Stimulated activated CD4-positive, alpha-beta T cell treated with anti-CD3 and anti-CD28 coated beads, Interleukin-4, amount 100 ng/mL, for 24 hours (primary cell): ENCODE measurements at places on chromosomes 4 and X.
A peak's percentile ranks its signal among the peaks of the same experiment; 100 is the strongest.

DNA sequence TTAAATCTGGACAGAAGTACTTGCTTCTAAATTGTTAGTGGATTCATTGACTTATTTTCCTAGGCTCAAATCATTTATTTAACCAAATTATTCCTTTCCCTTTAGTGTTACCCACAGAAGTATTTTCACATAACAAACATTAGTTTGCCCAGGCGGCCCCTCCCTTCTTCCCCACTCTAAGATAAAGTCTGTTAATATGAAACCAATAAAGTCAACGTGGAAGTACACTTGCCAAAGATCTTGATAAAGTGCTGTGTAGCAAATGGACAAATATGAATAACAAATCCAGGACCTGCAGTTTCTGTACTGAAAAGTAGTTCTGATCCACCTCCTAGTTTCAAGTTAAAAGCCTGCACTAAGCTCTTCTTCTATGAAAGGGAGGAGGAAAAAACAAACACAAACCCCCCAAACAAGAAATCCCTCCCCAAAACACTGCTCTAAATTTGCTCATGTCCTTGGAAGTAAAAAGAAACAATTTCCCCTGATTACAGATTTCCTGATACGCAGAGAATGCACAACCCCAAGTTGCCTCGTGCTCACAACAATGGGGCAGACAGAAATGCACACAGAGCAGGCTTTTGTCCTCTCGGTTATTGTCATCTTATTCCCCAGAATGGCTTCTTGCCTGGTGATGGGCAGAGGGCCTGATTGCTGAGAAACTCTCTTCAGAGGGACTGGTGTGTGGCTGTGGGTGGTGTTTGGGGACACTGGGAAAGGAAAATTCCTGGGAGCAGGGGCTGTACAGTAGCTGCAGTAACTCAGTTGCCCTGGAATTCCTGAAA is 23.2 kb downstream of the TMSB4X start:
- no peak for DNase-seq

DNA sequence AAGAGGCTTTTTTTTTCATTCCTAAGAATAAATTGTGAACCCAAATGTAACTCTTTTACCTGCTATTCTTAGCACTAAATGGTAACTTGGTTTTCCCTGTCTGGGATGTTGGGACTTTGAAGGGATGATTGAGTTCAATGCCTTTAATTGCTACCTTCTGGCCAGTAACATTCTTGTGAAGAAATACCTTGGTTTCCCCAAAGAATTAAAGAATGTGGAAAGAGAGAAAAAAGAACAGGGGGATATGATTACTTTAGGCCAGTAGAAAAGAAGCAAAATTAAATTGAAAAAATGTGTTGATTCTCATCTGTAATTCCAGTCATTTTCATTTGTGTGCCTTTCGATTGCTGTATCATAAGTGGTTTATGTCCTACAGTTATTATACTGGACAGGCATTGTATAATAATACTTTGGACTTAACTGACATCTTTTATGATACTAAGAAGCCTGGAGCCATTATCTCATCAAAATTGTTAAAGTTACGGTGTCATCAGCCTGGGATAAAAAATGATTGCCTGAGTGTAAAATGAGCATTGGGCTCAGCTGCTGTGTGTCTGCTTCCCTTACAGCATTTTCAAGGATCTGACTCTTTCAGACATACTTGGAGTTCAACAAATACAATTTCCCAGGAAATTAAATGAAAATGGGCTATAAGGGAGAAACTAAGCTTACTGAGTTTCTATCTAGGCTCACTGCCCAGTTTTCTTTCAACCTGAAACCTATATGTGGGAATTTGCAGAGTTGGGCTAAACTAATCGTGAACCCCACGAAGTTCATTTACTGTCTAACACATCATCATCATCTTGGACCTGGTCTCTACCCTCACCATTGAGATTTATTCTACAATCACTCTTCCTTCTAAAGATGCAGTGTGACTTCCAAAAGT is 146.3 kb downstream of the SHROOM3 start:
- no peak for DNase-seq

GRCh38 chr4:110005461-110006056 is 92.9 kb downstream of the EGF start:
- DNase-seq: peak; percentile 15

DNA sequence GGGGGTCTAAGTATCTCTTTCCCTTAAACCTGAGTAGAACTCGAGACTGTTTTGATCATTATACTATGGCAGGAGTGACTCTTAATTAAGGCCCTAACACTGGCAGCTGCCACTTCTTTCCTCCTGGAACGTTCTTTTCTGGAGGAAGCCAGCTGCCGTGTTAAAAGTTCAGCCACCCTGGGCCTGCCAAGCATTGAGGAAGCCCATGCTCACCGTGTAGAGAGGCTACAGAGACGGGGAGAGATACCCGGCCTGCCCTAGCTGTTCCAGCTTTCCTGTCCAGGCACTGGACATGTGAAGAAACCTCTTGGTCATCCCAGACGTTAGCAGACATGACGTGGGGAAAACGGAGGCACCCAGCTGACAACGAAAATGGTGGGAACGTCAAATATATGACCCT is 274.1 kb downstream of the ARHGAP10 start:
- DNase-seq: no peak

DNA sequence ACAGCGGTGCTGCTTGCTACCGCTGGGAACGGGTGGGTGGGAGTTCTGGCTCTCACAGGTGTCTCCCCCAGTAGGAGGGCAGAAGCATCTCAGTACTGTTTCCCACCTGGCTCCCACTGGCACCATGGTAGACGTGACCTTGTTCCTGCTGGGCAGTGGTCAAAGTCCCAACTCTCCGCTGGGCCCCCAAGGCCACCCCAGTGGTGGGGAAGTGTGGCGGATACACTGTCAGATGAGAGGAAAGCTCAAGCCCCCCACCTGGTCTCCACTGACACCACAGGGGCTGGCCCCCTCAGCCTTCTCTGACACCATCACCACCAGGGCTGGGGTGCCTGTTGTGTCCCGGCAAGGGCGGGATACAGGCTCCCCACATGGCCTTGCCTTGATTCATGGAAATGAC is 24.6 kb downstream of the LETM1 start:
- no peak for DNase-seq

GRCh38 chr4:139528377-139529005 is 27.5 kb downstream of the SETD7 start:
- no peak for DNase-seq

- no peak for DNase-seq
Measured at GRCh38 chr4:76623217-76624045, 188.4 kb downstream of the SHROOM3 start.

DNA sequence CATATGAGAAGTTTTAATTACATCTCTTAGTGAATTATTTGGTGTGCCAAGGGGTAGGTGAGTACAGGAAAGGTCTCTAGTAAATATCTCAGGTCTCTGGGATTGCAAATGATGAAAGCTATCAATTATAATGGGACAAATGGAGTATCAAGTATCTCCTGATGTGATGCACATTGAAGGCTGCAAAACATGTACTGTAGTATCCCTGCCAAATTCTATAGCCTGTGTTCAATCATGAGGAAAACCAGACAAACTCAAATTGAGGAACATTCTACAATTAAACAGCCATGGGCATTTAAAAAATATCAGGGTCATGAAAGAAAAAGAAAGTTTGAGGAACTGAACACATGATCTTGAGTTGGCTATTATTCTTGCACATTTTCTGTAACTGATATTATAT is 665.4 kb upstream of the PABPC4L start:
- no peak for DNase-seq

GRCh38 chr4:8656185-8656517 is 63.6 kb downstream of the CPZ start:
- no peak for DNase-seq

DNA sequence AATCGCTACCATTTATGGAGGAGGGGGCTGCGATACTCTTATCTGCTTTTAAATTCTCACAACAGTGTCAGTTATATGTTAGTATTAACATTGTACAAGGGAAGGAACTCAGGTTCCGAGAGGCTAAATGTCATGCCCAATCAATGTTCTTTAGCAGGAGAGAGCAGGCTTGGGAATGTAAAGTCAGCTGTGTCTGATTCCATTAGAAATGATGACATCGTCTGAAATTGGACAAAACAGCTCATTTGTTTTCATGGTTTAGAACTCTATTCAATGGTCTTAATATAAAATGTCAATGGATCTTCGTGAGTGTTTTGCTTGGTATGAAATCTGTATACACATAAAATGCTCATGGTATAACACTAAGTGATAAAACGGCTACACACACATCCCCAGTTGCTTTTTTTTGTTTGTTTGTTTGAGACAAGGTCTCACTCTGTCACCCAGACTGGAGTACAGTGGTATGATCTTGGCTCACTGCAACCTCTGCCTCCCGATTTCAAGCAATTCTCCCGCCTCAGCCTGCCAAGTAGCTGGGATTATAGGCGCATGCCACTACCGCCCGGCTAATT is 11.9 kb upstream of the SH3KBP1 start:
- no peak for DNase-seq

DNA sequence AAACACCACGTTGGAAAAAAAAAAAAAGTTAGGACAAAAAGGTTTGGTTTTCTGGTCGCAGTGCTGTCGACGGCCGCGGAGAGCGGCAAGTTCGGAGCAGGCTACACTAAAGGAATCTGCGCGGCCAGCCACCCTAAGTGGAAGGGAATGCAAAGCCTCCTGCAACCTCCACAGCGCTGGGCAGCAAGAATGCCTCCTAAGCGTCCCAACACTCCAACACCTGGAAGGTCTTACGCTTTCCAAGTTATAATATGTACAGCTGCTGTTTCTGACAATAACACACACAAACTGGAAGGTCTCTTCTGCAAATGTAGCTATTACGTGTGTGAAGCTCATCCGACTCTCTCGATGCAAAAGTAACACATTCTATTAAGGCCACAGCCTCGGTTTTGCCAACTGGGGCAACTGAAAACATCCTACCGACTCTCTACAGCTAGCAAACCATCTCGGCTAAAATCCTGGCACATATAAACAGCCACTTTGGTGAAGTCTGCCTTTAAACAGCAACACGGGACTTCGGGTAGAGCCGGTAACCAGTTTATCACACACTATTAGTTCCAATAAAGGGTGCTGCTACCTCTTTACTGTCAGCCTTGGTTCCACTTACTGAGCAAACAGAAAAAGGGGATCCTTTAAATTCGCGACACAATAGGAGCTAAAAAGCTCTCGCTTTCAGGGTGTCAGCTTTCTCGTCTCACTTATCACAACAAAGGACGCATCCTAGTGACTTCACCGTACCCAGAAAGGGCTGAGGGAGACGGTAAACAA is 895 bp downstream of the SMIM14 start:
- peak; percentile 11 for DNase-seq

- DNase-seq: no peak
Measured at GRCh38 chrX:130418066-130418465, 16.3 kb downstream of the RBMX2 start.

DNA sequence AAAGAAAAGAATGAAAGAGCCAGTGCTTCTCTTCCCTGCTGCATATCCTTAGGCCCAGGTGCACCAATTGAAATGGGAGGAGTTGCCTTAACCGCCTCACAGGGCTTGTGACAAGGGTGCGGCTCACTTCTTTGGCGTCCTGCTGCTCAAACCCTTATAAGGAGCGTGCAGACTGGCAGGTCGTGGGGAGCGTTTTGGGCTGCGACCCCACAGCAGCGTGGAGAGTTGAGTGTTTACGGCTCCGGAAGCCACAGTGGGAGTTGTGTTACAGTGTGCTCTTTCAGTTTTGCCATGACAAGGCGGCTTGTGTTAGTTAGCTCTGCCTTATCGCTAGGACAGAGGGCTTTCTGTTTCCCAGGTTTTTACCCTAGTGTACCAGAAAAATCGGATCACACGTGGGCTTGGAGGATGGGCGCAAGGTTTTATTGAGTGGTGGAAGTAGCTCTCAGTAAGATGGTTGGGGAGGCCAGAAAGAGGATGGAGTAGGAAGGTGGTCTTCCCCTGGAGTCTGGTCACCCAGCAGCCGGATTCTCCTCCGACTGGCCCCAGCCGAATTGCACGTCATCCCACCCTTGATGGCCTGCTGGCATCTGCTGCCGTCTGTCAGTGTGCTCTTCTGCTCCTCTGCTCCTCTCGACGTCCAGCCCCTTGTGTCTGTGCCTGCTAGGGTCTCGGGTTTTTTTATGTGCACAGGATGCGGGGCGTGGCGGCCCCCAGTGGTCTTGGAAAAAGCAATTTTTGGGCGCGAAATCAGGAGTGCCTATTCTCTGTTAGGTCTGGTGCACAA is 718.9 kb downstream of the ARAP2 start:
- DNase-seq: no peak

GRCh38 chrX:112834031-112834845 is 6.4 kb downstream of the AMOT start:
- no peak for DNase-seq

DNA sequence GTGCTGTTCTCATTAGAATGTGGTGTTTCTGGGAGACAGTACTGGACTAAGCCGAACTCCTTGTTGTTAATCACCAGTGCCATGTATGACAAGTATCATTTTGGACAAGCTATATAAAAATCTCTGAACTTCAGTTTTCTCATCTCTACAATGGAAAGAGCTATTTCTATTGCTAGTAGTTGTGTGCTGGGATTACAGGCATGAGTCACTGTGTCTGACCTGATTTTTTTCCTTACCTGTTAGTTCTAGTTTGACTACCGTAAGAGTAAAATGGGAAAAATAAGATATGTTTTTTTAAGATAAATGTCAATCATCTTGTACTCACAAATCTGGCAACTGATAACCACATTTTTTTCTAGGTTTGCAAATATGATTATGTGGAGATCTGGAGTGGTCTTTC is 192.3 kb downstream of the TLL1 start:
- no peak for DNase-seq

DNA sequence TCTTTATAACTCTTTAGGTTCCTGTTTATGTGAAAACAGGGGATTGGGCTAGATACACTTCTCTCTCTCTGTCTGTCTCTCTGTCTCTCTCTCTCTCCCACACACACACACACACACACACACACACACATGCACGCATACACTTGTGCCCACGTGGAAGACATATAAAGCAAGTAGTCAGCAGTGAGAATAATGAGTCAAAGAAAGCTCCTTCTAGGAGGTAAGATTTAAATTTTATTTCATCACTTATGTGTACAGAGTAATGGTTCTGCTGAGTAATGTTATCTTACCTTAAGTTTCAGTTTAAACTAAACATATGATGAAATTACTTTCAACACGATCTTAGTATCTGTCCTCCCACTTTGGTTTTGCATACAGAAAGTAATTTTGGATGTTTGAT is 243.0 kb upstream of the TEX13A start:
- DNase-seq: no peak

- DNase-seq: no peak
Measured at GRCh38 chrX:25016361-25016671, 551 bp upstream of the ARX start.

GRCh38 chrX:54482839-54483593 is 13.0 kb downstream of the FGD1 start:
- DNase-seq: no peak

- DNase-seq: no peak
Measured at GRCh38 chr4:2045518-2045951, 13.6 kb upstream of the NAT8L start.

- no peak for DNase-seq
Measured at GRCh38 chr4:156422576-156422975, 468.9 kb upstream of the CTSO start.

DNA sequence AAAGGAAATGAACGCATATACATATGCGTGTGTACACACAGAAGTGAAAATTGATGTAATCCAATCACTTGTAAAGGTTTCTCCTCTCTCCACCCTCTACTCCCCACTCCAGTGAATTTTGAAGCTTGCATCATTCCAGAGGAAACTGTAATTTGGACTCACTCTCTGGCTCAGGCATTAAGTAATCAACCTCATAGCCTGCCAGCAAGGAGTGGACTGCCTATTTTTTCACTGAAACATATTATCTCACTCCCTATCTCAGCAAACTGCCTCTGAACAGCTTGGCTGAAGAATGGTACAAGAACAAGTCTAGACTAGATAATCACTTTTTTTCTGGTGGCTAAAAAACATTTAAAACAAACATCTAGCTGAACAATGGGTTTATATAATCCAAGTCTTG is 124.2 kb downstream of the C4orf51 start:
- no peak for DNase-seq

- DNase-seq: no peak
Measured at GRCh38 chr4:99655308-99656081, 2.1 kb downstream of the C4orf54 start.
